Natural killer cell treated with Interleukin-12 subunit alpha and Interleukin-12 subunit beta and Interleukin-15 and Interleukin-18, amount 100 ng/mL, for 72 hours (primary cell): ENCODE measurements at places on chromosomes 4 and X.

- peak; percentile 90 for DNase-seq
Observed at GRCh38 chrX:53686151-53686885, at the start of gene HUWE1. Gene HUWE1, minus strand, starts transcription at chrX:53686719. Its CDS starts 32,612 bp downstream, at chrX:53654107.

DNA sequence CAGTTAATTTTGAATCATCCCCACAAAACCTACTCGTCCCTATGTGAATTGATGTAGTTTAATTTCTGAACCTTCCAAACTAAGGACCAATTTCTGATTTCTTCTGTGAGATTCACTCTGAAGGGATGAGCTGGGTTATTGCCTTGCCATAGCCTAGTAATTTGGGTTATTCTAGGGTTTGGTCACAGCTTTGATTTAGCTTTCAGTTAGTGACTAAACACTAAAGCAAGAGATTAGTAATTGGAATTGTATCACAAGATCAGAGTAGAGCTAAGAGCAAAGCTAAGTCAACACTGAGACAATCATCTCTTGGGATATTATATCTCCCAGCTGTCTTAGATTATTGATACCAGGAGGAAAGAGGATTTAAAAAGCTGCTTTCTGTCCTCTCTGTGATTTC lies 588.0 kb downstream of the CCSER1 start:
- no peak for DNase-seq

- DNase-seq, result no peak
Observed at GRCh38 chrX:16610121-16610621, 39.8 kb upstream of the S100G start.

DNA sequence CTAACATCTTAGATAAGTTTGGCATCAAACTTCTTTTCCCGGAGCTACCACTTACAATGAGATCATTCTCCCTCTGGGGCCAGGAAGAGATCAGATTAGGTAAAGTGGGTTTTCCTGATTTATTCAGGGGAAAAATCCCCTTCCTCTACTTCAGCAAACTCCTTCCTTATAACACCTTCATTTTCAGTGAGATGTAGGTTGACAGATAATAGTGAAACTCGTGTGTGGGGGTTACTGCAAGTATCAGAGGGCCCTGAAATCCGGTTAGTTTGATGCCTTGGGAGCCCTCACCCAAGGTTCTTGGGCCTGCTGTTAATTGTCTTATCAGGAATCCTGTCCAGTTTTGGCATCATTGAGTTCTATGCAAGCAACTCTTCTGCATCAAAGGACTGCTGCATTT lies 10.8 kb downstream of the FTHL17 start:
- no peak for DNase-seq

DNA sequence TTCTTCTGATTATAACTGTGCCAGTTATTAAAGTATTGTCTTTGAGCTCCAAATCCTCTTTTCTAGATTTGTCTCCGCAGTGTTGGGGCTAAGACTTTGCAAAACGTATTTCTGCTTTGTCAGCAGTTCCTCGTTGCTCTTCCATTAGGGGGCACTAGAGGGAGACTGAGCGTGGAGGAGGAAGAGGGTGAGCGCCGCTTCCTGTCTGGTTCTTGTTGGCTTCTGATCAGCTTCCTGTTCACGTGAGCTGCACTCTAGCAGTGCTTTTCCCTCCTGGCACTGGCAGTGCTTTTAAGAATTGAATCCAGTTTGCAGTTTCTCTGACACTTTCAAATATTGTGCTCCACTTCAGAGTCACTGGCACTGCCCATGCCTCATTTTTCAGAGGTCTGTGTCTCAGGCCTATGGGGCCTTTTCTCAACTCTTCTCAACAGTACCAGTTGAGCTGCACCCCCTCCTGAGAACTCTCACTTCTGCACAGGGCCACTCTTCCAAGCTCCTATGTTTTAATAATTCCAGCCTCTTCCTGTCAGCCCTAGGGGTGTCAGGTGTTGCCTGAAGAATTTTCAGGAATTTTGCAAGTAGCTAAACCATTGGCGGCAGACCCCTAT lies 54.4 kb upstream of the LCORL start:
- DNase-seq, result no peak
